ENCODE measurements at places on chromosomes 16 and 17.

- DNase-seq = no peak
Observed at GRCh38 chr16:64321066-64321465, 800.8 kb downstream of the CDH11 start.

GRCh38 chr16:88926374-88926990 is 50.5 kb downstream of the CBFA2T3 start:
- DNase-seq = no peak

GRCh38 chr17:75738218-75738802 is 17.1 kb downstream of the ITGB4 start:
- DNase-seq = no peak

DNA sequence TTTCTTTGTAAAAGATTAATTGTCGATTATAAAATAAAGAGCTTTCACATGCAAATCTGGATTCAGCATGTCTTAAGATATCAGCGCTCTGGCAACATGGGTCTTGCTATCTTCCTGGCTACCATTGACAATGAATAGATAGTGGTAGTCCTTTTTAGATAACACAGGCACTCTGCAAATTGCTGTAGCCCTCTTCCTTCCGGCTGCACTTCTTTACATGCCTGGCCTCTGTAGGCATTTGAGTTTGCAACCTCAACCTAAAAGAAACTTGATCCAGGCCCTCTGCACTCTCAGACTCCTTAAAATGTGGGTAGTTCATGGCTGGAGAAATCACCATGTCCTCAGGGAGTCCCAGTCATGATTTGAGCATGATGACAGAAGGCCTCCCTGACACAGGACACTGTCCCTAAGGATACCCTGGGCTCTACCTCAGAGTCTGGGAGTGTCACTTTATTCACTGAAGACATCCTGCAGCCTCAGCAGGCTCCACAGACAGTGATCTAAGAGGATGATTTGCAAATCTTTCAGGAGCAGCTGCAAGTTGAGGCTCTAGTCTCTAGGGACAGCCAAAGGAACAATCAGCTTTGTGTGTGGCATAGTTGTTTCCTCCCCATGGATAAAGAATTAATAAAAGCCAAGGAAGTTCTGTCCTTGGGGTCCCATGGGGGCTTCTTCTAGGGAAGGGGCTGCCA is 529.4 kb downstream of the RBFOX1 start:
- no peak for DNase-seq
